GM12878 (cell line): ENCODE measurements at places on chromosomes 4 and X. TPM values are rescaled to one million over a fixed set of nuclear protein-coding genes. Genes with fewer than 3 reads are reported as not detected.

GRCh38 chrX:38233891-38234667, 13.4 kb upstream of the SRPX start:
- H3K36me3 ChIP-seq: no peaks in the 10 kb centered on the region
- no peaks in the 10 kb centered on the region for H3K4me1 ChIP-seq
- H3K27ac ChIP-seq: no peak overlapping the region

GRCh38 chr4:37058826-37059225, 185.7 kb upstream of the NWD2 start:
- H3K27ac ChIP-seq: no peak overlapping the region
- no peak overlapping the region for H3K4me3 ChIP-seq
- DNase-seq: no peak
- H3K4me1 ChIP-seq: no peaks in the 10 kb centered on the region
- H3K36me3 ChIP-seq: no peaks in the 10 kb centered on the region

GRCh38 chr4:74311696-74312313, 3.5 kb downstream of the EPGN start:
- no peak overlapping the region for H3K27ac ChIP-seq
- peak; percentile 13 for DNase-seq
- no peaks in the 10 kb centered on the region for H3K27me3 ChIP-seq
- no peak overlapping the region for H3K4me3 ChIP-seq
- H3K36me3 ChIP-seq: no peaks in the 10 kb centered on the region

SPANXN3 gene
- total RNA-seq: not detected in 2 replicates

STATH gene
- total RNA-seq: not detected in 2 replicates

DNA sequence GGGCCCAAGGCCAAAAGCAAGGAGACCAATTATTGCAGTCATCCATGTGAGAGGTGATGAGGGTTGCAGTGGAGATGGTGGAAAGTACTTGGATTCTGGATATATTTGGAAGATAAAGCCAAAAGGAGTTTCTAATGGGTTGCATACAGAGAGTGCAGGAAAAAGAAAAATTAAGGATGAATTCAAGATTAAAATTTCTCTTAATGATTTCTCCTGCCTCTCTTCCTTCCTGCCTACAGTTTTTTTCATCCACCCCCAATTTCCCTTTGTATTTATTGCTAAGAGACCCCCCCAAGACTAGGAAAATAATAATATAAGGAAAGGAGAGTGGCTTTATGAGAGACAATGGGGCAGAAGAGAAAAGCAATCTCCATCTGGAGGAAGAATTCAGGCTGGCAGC, 8.6 kb upstream of the FGF5 start:
- H3K27ac ChIP-seq: no peak overlapping the region
- H3K4me3 ChIP-seq: no peak overlapping the region
- H3K4me1 ChIP-seq: peaks cover 4% of the 10 kb centered on the region; the same call in 1 of the 2 replicates
- H3K36me3 ChIP-seq: no peaks in the 10 kb centered on the region

DNA sequence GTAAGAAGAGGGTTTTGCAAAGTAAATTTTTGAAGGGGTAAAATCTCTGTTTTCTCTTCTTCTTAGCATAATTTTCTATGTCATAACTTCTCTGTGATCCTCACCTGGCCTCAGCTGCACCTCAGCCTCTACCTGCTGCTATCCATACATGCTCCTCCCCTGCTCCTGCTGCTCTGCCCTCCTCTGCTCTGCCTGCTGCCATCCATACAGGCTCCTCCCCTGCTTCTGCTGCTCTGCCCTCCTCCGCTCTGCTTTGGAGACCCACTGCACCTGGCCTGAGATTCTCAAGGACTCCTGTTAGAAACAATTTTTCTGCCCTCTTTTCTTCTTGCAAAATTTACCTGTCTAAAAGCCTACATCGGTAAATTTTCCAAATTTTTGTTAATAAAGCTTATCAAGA, 388.6 kb upstream of the PITX2 start:
- H3K27ac ChIP-seq: no peak overlapping the region
- no peak overlapping the region for H3K4me3 ChIP-seq
- no peak for DNase-seq
- no peaks in the 10 kb centered on the region for H3K36me3 ChIP-seq
- no peaks in the 10 kb centered on the region for H3K4me1 ChIP-seq

DNA sequence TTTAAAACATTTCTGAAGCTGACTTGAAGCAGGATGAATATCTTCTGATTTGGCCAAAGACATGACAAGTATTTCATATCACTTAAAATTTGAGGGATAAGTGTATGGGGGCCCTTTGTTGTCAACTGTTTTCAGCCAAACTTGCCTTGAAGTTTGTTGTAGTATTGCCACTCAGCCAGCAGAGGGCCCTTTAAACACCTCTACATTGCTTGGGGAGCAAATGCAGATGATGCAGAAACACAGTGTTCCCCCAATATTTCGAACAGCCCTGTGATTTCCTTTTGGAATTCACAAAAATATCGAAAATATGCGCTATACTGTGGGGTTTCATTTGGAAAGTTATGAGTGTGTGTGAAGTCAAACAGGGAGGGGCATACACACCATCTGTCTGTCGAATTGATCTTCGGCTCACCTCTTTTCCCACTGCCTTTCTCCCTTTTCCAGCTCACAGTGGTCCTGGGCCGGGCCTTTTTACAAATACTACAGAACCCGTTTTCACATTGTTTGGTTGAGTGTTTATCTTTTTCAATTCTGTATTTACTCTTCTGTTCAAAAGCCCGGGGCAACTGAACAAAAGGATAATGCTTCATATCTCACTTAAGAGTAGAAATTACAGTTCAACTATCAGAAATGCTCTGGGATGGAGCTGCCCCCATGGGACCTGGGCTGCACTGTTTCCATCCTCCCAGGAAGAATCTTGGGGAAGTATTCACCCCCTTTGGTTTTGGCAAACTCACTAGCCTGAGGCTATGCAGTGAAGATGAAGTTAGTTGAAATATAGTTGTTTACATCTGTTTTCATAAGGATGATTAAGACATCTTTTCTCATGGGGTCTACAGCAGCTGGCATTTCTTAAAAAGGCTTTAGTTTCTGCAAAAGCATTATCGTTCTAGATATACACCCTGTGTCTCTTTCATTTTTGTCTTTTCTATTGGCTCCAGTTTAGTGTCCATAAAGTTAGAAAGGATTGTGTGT, 137.6 kb downstream of the EGF start:
- H3K36me3 ChIP-seq: no peaks in the 10 kb centered on the region
- DNase-seq: peak; percentile 8
- no peak overlapping the region for H3K27ac ChIP-seq
- H3K27me3 ChIP-seq: no peaks in the 10 kb centered on the region

- no peak overlapping the region for H3K4me3 ChIP-seq
- H3K4me1 ChIP-seq: no peaks in the 10 kb centered on the region
These were observed 246.4 kb downstream of the SH2D1A start for GRCh38 chrX:124592744-124593143.

DNA sequence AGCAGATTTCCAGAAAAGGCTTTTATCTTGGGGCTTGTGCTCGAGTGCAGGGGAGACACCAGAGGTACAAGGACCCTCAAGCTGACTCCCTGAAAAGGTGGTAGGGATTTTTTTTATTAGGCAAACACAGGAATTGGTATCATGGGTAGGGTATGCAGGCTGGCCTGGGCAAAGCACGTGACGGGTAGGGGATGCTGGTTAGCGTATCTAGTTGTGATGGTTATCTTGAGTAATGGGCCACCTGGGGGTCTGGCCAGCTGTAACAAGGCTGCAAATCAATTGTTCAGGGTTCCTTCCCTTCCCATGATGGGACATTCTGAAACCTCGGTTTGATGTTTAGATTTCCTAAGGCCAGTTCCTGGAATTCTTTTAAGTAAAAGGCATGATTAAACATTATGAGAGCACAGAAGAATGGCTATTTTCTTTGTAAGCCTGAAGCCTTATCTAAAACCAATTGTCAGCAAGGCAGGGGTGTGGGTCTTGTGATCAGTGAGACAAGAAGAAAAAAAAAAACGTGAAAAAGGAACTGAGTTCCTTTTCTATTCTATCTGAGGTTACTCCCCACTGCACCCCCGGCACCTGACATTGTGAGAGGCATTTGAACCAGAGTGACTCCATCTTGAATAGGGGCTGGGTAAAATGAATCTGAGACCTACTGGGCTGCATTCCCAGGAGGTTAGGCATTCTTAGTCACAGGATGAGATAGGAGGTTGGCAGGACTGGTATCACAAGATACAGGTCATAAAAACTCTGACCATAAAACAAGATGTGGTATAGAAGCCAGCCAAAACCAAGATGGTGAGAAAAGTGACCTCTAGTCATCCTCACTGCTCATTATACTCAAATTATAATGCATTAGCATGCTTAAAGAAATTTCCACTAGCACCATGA, 64.2 kb upstream of the S100G start:
- no peak overlapping the region for H3K27ac ChIP-seq
- no peak for DNase-seq
- no peaks in the 10 kb centered on the region for H3K4me1 ChIP-seq
- H3K4me3 ChIP-seq: no peak overlapping the region

- DNase-seq: no peak
- no peak overlapping the region for H3K4me3 ChIP-seq
- no peaks in the 10 kb centered on the region for H3K4me1 ChIP-seq
- no peaks in the 10 kb centered on the region for H3K36me3 ChIP-seq
These were observed 381.7 kb downstream of the STPG2 start for GRCh38 chr4:97761445-97762114.

KDR gene
- total RNA-seq: 0.05 and 0.13 TPM in 2 replicates

BMPR1B gene
- not detected in 2 replicates for total RNA-seq

UGT2B17 gene
- total RNA-seq: 0.15 TPM in 1 of 2 replicates, not detected in the other

OTUD6A gene
- total RNA-seq: not detected in 2 replicates

DNA sequence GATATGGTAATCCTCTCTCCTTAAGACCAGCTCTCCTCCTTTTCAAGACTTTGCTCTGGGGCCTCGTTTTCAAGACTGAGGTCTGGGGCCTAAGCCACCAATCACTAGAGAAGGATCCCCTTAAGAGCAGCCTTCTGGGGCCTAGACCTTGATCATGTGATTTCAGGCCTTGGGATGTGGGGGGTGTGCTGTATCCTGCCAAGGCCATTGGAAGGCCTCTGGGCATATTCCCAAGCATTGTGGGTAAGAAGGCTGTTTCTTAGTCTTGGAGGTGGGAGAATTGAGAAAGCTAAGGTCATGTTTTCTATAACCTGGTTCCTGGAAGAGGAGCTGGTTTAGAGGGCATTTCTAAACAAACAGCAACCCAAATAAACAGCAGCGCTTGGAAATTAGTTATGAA, 12.1 kb downstream of the TMEM164 start:
- H3K27me3 ChIP-seq: no peaks in the 10 kb centered on the region
- H3K27ac ChIP-seq: no peak overlapping the region
- no peak for DNase-seq
- H3K36me3 ChIP-seq: no peaks in the 10 kb centered on the region; the same call in 1 of the 2 replicates
- no peak overlapping the region for H3K4me3 ChIP-seq
